ENCODE measurements at places on chromosomes 1 and 21. TPM values are rescaled to one million over a fixed set of nuclear protein-coding genes. Genes with fewer than 3 reads are reported as not detected.

Gene SPRR1A
- not detected for total RNA-seq

Gene NFIA
- total RNA-seq, result 0.78 TPM

Gene PER3
- total RNA-seq, result 14.9 TPM

Gene REG4
- not detected for total RNA-seq

Gene GPA33
- total RNA-seq, result 0.68 TPM

Gene GJB3
- total RNA-seq, result not detected

Gene NUP210L
- total RNA-seq, result not detected

Gene LRRC39
- total RNA-seq, result 1.1 TPM

Gene C1orf94
- total RNA-seq, result 0.68 TPM

Gene SPRR2G
- total RNA-seq, result not detected

Gene NHLH1
- total RNA-seq, result not detected

Gene LCE1C
- not detected for total RNA-seq

Gene FASLG
- not detected for total RNA-seq

Gene MRPL39
- 80.5 TPM for total RNA-seq

Gene SLC5A9
- total RNA-seq, result not detected

Gene C1QTNF12
- total RNA-seq, result not detected

Gene SWT1
- 3.4 TPM for total RNA-seq

Gene PRMT6
- total RNA-seq, result 8.9 TPM

Gene VCAM1
- total RNA-seq, result 8.5 TPM

Gene NECAP2
- 88.9 TPM for total RNA-seq

Gene CD1E
- not detected for total RNA-seq

Gene THEM5
- not detected for total RNA-seq

Gene ALX3
- not detected for total RNA-seq

Gene PTP4A2
- total RNA-seq, result 225 TPM

Gene RHCE
- 0.24 TPM for total RNA-seq

Gene FOXO6
- not detected for total RNA-seq

Gene KIF21B
- total RNA-seq, result 0.60 TPM

Gene SPATA46
- total RNA-seq, result not detected

Gene C1QC
- not detected for total RNA-seq

Gene PKP1
- not detected for total RNA-seq

Gene OR10Z1
- total RNA-seq, result not detected

Gene LCE2C
- total RNA-seq, result not detected

Gene GPR52
- 0.24 TPM for total RNA-seq

Gene MFAP2
- 16.9 TPM for total RNA-seq

Gene TCEA3
- 1.7 TPM for total RNA-seq

Gene SRSF11
- total RNA-seq, result 81.1 TPM

Gene VHLL
- total RNA-seq, result not detected

Gene HTR1D
- total RNA-seq, result not detected

Gene DNALI1
- 5.9 TPM for total RNA-seq

Gene SLC25A44
- 8.3 TPM for total RNA-seq

Gene CFHR4
- not detected for total RNA-seq

Gene ESPN
- total RNA-seq, result 0.10 TPM

Gene FCRL6
- not detected for total RNA-seq

Gene MAGI3
- 7.3 TPM for total RNA-seq

Measured in RPMI7951 (cell line).